ENCODE measurements at places on chromosomes 3 and 15. TPM values are rescaled to one million over a fixed set of nuclear protein-coding genes. Genes with fewer than 3 reads are reported as not detected.
A peak's percentile ranks its signal among the peaks of the same experiment; 100 is the strongest.

- no peak for DNase-seq
These were observed 78.3 kb upstream of the C15orf39 start for GRCh38 chr15:75123395-75123794.

Gene SOX2
- 0.41 TPM for polyA plus RNA-seq

GRCh38 chr15:82968066-82968465 lies 15.5 kb upstream of the HOMER2 start:
- DNase-seq: no peak

GRCh38 chr15:49215768-49216739 lies 46.0 kb downstream of the GALK2 start:
- DNase-seq: peak; percentile 33

DNA sequence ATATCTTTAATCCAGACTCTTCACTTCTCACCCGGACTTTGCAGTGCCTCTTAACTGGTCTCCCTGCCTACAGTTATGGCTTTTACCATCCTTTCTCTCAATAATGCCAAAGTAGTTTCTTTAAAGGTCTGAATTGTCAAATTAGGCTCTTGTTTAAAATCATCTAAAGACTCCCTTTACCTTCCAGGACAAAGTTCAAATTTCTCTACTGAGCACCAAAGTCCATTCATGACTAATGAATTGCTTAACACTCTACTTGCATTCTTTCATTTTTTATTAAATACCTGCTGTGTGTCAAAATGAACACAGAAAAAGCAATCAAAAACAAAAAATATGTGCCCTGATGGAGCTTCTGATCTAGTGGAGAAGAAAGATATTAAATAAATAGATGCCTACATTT lies 472.4 kb upstream of the UBE2E2 start:
- DNase-seq: no peak

Gene LRTM1
- 0.10 TPM for polyA plus RNA-seq

Gene ACSBG1
- 2.1 TPM for polyA plus RNA-seq

GRCh38 chr3:154040283-154040682 lies 80.9 kb upstream of the ARHGEF26 start:
- DNase-seq: no peak

Gene USP13
- polyA plus RNA-seq: 13.2 TPM

DNA sequence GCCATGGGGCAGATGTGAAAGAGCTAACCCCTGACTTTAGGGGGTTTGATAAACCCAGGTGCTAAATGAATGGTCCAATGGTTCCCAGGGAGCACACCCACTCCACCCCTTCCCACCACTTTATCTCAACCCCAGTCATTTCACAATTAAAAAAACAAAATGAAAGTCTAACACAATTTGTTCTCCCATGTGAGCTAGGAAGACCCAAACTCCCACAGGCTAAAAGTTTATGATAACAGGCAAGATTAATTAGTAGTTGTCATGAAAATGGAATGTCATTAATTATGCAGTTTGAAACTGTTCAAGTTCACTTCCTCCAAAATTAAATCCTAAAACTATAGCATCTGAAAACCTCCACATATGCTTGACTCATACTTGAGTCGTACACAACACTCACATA lies 63.3 kb upstream of the TPM1 start:
- DNase-seq: no peak

GRCh38 chr3:190495796-190496195 lies 18.1 kb upstream of the IL1RAP start:
- no peak for DNase-seq

Gene ZMYND10
- 3.9 TPM for polyA plus RNA-seq

DNA sequence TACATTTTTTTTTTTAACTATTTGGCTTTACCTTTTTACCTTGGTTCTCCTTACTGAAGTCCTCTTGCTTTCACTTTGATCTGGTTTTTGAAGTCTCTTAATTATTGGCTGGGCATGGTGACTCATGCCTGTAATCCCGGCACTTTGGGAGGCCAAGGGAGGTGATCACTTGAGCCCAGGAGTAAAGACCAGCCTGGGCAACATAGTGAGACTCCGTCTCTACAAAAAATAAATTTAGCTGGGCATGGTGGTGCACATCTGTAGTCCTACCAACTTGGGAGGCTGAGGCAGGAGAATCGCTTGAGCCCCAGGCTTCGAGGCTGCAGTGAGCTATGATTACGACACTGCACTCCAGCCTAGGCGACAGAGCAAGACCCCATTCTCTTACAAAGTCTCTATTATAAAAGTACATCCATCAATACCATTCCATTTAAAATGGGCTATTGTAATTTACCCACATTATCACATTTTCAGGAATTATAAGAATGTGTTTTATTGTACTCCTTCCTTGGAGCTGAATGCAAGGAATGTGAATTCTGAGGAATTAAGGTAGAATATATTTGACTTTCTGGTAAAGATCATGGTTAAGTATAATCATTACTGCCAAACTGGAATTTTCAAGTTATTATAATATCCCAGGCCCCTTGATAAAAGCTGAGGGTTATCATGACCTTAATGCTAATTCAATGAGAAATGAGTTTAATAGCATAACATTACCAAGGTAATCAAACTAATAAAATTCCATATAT lies 49.0 kb downstream of the MSL2 start:
- DNase-seq: no peak

DNA sequence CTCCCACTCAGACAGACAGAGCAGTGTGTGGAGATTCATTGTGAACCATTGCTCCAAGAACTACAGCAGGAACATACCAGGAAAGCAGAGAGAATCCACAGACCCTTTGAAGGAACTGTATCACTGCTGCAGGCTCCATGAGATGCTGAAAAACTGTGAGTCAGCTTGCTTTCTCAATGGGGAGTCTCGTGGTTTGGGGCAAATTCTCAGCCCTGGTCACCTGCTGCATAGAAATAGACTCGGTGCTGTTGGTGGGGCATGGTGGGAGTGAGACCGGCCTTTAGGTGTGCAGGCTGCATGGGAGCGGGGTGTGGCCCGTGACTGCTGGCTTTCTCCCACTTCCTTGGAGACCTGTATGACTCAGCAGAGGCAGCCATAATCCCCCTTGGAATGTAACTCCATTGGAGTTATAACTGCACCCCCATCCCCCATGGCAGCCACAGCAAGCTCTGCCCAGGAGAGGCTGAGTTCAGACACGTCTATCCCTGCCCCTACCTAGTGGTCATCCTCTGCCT lies 35.6 kb downstream of the ALCAM start:
- DNase-seq: no peak

Gene SNURF
- polyA plus RNA-seq: 12.2 TPM

- peak; percentile 47 for DNase-seq
These were observed 463 bp downstream of the TERC start for GRCh38 chr3:169764312-169764881.

Gene USF3
- polyA plus RNA-seq: 22.0 TPM

GRCh38 chr3:128237348-128238183 lies 84.3 kb downstream of the EEFSEC start:
- no peak for DNase-seq

DNA sequence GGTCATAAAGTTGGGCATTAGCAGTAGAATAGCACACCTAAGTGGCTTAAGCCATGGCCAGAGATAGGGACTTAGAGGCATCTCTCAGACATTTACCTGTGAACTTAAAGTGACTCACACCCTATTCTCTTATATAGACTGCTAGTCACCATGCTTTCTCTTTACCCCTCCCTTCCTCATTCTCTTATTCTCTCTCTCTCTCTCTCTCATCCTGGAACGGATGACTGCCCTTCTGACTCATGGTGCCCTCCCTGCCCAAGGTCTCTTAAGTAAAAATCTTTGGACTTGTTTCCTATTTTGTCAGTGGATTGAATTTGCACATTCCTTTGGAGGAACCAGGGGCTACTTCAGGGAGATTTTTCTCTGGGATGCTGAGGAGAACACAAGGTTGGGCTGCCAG lies 58.8 kb downstream of the NPAP1 start:
- no peak for DNase-seq

Gene SPESP1
- 2.5 TPM for polyA plus RNA-seq

- no peak for DNase-seq
These were observed 106.5 kb upstream of the SETMAR start for GRCh38 chr3:4196506-4197147.

- no peak for DNase-seq
These were observed 211.6 kb downstream of the GBE1 start for GRCh38 chr3:81549831-81550230.

DNA sequence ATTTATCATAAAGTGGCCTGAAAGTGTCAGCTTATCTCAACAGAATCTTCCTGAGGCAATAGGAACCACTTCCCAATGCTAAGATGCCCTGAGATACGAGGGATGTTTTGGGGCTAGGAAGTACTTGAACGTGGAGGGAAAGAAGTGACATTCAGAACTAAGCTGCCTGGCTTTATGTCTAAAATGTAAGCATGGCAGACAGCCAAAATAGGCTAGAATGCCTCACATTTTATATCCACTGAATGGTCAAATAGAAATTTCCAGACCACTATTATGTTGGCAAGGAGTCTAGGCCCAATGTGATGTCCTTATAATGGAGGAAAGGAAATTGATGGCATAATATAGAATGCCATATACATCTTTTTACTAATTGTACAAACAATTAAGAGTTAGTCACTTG lies 154.9 kb downstream of the PEX5L start:
- DNase-seq: no peak

DNA sequence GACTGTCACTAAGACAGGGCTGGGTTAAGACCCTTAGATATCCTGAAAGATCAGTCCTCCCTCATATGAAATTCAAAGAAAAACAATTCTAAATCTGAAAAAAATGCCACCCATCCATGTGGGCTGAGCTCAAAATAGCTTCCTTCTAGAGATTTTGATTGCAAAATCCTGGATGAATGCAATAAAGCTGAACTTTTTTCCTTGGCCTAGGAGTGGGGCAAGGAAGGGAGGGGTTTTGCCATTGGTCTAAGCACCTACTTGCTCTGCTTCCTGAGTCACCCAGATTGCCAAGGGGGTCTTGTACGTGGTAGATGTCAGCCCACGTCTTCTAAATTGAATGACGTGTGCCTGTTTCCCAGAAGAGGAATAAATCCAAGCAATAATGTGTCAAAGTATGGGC lies 15.3 kb upstream of the SMAD3 start:
- no peak for DNase-seq

Gene NMB
- polyA plus RNA-seq: 4.6 TPM

DNA sequence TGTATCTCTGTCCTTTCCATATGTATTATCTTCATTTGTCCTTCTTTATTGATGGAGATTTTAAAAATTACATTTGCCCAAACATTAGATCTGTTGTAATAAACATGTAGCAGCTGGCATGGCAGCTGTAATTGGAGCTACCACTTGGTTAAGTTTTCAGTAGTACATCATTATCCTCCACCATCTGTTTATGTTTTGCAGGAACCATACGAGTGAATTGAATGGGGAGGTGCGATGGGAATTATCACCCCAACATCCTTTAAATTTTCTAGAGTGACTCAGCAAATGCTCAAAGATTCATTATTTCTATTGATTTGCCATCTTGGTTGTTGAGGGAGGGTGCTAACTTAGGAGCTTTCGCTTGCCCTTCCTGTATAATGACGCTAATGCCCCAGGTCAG lies 32.6 kb upstream of the NOX5 start:
- DNase-seq: no peak

Gene OR5K2
- 0.81 TPM for polyA plus RNA-seq

GRCh38 chr15:60091911-60092310 lies 87.8 kb downstream of the FOXB1 start:
- DNase-seq: no peak

DNA sequence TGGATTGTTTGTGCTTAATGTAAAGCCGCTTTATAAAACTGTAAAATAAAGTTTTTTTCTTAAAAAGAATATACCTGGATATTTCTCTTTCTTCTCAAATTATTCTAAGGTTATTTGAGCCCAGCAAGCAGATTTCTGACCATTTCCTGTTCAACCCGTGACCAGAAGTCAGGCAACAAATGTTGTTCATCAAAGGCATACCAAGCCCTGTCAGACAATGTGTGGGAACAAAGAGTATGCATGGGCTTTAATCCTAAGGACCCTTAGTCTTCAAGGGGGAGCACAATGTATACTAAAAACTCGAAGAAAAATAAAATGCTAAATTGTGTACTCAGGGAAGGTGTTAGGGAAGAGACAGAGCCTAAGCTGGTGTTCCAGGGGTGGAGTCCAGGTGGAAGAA lies 26.6 kb upstream of the PAQR5 start:
- DNase-seq: no peak

Gene TGM4
- 0.05 TPM for polyA plus RNA-seq

GRCh38 chr3:194373028-194373427 lies 3.5 kb upstream of the LRRC15 start:
- no peak for DNase-seq

DNA sequence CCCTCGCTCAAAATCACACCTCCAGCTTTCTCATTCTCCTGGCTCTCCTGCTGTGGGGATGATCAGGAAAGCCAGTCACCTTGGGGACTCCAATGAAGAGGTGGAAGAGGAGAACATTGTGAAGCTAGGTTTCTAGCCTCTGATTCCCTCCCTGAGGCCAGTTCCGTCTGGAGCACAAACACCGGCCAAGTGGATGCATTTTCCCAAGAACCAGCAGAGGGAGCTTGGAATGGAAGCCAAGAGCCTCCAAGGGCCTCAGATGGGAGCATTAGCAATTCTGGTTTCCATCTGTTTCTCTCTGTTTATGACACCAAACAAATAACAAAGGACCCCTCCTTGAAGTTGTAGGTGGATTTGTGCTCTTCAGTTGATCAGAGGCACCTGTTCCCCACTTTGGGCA lies 40.6 kb upstream of the NMNAT3 start:
- DNase-seq: peak; percentile 31

Gene GP5
- polyA plus RNA-seq: 0.71 TPM

Gene GRM7
- 1.8 TPM for polyA plus RNA-seq

DNA sequence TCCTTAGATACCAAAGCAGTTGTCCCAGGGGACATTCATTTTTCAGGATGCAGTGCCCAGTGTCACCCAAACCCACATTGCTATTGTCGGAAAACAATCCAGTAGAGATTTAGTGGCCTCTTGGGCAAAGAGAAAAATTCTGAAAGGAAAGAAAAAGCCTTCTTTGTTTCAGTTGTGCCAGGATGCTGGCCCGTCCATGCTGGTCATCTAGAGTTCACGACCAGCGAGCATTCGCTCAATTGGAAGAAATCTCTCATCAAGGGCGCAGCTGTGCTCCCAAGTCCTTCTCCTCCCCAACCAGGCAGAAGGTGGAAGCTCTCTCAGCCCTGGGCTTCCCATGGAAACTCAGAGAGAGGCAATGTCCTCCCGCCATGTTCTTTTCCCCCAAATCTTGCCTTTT lies 123.7 kb downstream of the MTHFS start:
- DNase-seq: no peak

Gene CAV3
- 0.57 TPM for polyA plus RNA-seq

GRCh38 chr3:152549263-152549662 lies 280.5 kb downstream of the MBNL1 start:
- no peak for DNase-seq

Gene KBTBD12
- 1.9 TPM for polyA plus RNA-seq

Gene KCNH8
- polyA plus RNA-seq: 1.1 TPM

GRCh38 chr15:67037694-67038093 lies 27.7 kb upstream of the SMAD3 start:
- DNase-seq: no peak

GRCh38 chr3:38722781-38723568 lies 73.5 kb upstream of the SCN5A start:
- DNase-seq: no peak

Gene CHCHD4
- polyA plus RNA-seq: 18.7 TPM

Gene SKIL
- polyA plus RNA-seq: 48.5 TPM

Measured in renal pelvis (tissue), 12 donors.